ENCODE measurements at places on chromosomes 5 and 9.

GRCh38 chr9:104293877-104294276 is 199.8 kb downstream of the SMC2 start:
- DNase-seq: no peak

DNA sequence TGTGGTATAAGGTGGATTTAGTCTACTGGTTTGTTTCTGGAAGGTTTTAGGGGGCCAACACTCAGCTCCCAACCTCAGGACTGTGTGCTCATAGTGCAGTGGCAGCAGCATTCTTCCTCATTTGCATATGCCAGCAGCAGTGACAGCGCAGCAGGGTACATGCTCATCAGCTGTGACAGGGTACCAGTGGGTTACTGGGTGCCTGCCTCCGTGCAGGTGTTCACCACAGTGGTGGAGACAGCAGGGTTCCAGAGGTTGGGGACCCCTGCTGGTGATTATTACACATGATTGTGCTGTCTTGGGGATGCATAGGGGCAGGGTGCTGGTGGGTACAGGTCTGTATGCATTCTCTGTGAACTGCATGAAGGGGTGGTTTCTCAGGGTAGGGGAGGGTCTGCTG is 45.5 kb upstream of the IFNE start:
- no peak for DNase-seq

- no peak for DNase-seq
These were observed 75.2 kb upstream of the MPDZ start for GRCh38 chr9:13354733-13355132.

DNA sequence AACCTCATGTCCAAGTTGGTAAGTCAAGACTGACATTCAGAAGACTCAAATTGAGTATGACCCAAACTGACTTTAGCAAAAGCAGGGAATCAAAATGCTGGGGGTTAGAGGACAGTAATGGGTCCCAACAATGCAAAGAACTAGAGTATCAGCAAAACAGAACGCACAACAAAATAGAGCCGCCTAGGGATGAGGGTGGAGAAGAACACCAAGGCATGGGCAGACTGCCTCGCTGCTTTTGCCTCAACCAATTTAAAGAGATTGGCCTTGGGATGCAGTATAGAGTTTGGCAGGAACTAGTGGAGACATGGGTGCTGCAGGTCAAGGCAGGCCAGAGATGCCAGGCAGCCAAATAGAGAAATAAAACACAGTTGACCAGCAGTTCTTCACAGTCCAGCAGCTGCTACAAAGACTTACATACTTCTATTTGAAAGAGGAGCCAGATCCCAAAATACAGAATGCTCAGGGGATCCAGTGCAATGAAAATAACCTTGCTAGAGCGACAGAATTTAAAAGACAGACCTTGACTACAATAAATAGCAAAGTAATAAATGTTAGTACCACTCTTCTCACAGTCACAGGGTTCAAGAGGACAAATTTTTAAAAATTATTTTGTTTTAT is 83.9 kb upstream of the NIPBL start:
- no peak for DNase-seq

DNA sequence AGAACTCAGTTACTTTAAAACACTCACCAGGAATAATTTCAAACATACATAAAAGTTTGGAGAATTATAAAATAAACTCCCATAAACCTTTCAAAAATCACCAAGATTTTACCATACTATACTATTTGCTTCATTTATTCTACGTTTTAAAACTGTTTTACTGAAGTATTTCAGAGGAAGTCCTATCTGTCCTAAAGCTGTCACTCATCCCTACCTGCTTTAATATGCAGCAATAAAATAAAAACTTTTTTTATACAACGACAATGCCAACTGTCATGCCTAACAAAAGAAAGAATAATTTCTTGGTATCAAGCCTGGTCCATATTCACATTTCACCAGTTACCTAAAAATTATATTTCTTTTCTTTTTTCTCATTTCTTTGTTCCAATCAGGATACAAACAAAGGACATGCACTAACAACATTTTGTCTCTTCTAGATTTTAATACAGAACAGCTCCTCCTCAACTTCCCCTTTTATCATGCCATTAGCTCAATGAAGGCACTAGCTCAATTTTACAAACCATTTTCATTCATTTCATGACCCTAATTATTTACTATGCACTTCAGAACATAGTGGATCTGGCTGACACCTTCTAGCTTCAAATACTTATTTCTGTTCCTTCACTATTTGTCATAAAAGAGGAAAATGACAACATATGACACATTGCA is 135.2 kb downstream of the GNAQ start:
- no peak for DNase-seq

DNA sequence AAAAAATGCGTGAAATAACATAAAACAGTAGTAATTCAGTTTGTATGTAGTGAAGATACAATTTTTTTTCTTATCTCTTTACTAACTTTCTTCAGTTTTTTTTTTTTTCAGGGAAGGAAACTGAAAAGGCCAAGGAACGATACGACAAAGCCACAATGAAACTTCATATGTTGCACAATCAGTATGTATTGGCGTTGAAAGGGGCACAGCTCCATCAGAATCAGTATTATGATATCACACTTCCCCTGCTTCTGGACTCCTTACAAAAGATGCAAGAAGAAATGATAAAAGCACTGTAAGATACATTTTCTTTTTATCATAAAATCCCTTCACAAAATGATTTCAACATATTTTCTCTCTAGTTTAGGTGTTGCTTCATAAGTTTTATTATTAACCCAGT is 120.0 kb downstream of the FER start:
- DNase-seq: no peak

- no peak for DNase-seq
These were observed 157.4 kb upstream of the PUM3 start for GRCh38 chr9:3001311-3001710.

GRCh38 chr9:32558408-32558934 is 6.1 kb upstream of the TOPORS start:
- no peak for DNase-seq

GRCh38 chr9:121587863-121588262 is 63.6 kb upstream of the DAB2IP start:
- no peak for DNase-seq

DNA sequence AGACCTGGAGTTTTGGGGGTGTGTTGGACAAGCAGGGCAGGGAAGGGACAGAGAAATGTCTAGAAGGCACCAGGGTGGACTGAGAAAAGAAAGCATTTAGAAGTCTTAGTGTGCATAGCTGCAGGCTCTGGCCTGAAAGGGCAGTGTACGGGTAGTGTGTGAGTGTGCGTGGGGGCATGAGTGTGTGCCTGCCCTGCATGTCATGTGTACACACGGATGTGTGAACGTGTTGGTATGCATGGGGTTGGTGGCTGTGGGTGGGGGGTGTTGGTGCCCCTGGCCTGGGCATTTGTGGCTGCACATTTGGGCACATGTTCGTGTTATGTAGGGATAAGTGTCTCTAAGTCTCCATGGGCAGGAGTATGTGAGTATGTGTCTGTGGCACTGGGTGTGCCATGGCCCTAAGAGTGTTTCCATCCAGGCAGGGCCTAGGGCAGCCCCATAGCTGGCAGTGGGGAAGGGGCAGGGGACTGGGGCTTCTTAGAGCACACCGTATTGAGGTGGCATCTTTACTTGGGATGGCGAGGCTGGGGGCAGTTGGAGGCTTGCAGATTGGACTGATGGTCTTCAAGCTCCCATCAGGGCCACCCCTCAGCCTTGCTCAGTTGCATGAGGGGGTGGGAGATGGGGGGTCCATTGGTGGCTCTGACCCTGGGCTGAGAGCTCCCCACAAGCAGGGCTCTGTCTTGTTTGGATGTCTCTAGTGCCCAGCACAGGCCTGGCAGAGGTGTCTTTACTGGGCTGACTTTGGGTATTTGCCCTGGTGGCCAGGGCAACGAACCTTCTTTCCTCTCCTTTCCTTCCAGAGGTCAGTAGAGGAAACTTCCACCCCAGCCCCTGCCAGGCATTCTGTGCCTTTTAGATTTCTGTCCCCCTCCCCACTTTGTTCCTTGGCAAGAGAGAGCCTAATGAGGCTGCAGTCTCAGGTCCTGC is 15.0 kb downstream of the PSD2 start:
- no peak for DNase-seq

DNA sequence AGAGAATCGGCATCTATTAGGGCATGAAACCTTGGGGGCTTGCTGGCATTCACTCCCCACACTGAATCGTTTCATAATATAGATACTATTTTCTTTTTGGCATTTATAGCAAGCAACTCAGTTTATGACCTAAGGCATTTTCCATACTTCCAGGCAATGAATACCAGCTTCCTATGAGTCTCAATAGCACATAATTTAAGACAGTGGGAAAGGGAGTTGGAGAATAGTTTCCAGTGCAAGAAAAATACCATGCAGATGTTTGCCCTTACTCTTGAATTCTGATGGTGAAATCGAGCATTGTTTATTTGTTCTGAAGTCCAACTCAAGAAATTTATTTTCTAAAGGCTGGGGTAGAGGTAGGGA is 175.8 kb upstream of the KLF9 start:
- no peak for DNase-seq

DNA sequence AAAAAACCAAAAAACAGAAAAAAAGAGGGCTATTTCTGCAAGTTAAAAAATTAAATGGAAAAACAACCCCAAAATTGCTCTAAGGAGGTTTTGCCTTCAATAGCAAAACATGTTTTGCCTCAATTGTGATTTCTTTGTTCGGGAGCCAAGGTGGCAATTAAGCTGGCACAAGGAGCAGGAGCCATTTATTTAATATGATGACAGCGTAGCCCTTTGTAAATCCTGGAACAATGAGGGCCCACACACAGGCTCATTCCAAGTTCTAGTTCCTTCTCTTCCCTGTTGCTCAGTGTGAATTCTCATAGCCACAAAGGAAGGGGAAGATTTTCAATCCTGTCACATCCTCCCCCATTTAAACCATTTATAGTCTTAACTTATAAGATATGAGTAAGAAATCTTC is 353.2 kb downstream of the PDE4D start:
- DNase-seq: peak; percentile 41

DNA sequence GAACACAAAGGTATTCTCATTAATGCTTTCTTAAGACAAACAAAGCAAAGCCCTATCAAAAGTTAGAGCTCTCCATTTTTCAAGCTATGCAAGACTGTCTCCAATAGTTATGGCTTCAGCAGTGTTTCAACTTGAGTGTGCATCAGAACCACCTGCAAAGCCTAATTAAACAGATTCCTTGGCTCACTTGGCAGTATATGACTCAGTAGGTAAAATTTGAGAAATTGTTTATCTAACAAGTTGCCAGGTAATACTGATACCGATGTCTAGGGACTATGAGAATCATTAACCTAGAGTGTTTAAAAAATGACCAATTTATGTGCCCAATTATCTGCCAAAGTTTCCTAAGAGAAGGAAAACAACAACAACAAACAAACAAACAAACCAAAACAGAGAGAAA is 60.3 kb upstream of the PARP8 start:
- DNase-seq: no peak

- DNase-seq: no peak
These were observed 69.2 kb upstream of the CTNND2 start for GRCh38 chr5:11973469-11973868.

DNA sequence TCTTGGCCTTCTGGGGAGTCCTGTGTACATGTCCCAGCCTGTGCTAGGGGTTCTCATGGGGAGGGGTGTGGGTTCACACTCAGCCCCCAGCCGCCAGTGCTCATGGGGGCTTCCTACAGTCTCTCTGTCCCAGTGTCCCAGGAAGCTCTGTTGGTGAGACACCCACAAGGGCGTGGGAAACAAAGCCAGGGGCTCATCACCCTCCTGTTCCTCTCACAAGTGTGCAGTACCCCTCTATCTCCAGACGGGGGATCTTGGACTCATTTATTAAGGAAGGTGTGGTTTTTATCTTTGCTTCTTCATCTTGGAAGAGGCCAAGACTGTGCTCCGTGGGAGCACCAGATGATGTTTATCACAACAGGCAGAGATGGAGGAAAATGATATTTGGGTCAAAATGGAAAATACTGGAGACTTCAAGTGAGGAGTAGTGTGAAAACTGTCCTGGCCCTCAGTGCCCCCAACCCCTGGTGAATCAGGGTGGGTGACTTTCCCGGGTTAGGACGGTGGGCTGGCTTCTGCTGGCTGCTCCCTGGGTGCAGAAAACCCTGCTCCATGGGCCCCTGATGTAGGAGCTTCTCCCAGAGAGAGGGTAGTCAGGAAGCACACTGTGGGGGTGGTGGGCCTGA is 15.2 kb downstream of the TMEM171 start:
- DNase-seq: no peak

- DNase-seq: no peak
These were observed 5.2 kb downstream of the SURF4 start for GRCh38 chr9:133370685-133371084.

GRCh38 chr9:82209797-82210470 is 221.4 kb downstream of the SPATA31D1 start:
- no peak for DNase-seq

- DNase-seq: no peak
These were observed 285.2 kb downstream of the EBF1 start for GRCh38 chr5:158814521-158814920.

- no peak for DNase-seq
These were observed at the start of gene HRH2 for GRCh38 chr5:175657593-175658271. HRH2 (plus strand) TSS chr5:175658071; CDS start chr5:175683234, 25,163 bp downstream.

DNA sequence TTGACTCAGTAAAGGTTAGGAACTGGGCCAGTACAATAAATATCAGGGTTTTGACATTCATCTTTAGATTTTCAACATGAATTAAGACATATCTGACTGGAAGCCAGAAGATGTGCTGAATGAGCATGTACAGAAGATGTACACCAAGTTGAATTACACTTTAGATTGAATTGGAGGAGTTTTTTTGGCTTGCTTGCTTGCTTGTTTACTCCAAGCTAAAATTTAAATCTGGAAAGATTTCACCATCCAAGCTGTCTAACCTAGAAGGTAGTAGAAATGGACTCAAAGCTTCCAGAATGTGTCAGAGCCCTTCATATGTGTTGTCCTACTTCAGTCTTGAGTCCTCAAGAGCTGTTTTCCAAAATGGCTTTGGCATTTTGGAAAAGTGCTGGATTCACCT is 49.0 kb upstream of the FCHO2 start:
- DNase-seq: no peak

DNA sequence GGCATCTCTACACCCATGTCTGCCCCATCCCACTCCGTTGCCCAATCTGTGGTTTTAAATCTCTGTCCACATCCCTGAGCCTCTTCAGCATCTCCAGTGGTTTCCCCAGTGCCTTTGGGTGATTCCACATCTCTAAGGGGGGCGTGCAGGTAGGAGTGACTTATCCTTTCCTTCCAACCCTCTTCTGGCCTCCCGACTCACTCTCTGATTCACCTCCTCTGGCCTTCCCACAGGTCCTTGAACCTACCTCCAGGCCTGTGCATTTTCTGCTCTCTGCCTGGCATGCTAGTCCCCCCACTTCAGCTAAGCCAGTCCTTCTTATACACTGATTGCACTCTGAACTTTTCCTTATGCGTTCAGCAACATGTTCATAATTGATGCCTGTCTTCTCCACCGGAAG is 99.0 kb downstream of the RALGPS1 start:
- no peak for DNase-seq

- DNase-seq: no peak
These were observed 352.7 kb upstream of the GRAMD2B start for GRCh38 chr5:126070481-126070880.

GRCh38 chr9:131485728-131486422 is 16.8 kb upstream of the POMT1 start:
- no peak for DNase-seq
